ENCODE measurements at places on chromosomes 13 and 19. TPM values are rescaled to one million over a fixed set of nuclear protein-coding genes. Genes with fewer than 3 reads are reported as not detected.

KRTDAP gene
- not detected for total RNA-seq

LRRC63 gene
- 1.00 TPM for total RNA-seq

PRR19 gene
- total RNA-seq: 0.46 TPM

ZNF506 gene
- total RNA-seq: 9.3 TPM

PEAK3 gene
- total RNA-seq: not detected

CEACAM6 gene
- not detected for total RNA-seq

FFAR2 gene
- not detected for total RNA-seq

ESD gene
- total RNA-seq: 127 TPM

PGLYRP2 gene
- total RNA-seq: not detected

CEACAM4 gene
- not detected for total RNA-seq
